ENCODE measurements at places on chromosomes 16 and 17. TPM values are rescaled to one million over a fixed set of nuclear protein-coding genes. Genes with fewer than 3 reads are reported as not detected.
A peak's percentile ranks its signal among the peaks of the same experiment; 100 is the strongest.

- DNase-seq, result no peak
Measured at GRCh38 chr16:66263168-66263972, 103.1 kb upstream of the CDH5 start.

GRCh38 chr17:39450051-39450450 lies 1.0 kb downstream of the MED1 start:
- peak; percentile 1 for DNase-seq

- DNase-seq, result no peak
Measured at GRCh38 chr17:39045948-39046679, 78.9 kb upstream of the FBXO47 start.

The ERBB2 gene
- polyA plus RNA-seq, result 175 TPM

DNA sequence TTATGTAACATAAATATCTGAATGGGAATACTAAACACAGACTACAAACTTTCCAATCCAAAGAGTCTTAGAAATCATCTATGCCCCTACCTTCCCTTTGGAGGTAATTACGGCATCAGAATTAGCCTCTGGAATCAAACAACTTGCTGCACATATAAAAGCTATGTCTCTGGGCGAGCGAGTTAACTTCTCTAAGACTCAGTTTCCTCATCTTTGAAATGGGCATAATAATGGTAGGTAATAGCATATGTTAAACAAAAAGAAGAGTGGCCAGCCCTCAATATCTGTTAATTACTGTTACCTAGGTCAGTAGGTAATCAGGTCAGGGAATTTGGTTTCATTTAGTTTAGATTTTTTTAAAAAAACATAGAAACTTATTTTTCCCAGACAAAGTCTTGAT lies 153.5 kb downstream of the TOX3 start:
- no peak for DNase-seq

The EVPLL gene
- not detected for polyA plus RNA-seq

DNA sequence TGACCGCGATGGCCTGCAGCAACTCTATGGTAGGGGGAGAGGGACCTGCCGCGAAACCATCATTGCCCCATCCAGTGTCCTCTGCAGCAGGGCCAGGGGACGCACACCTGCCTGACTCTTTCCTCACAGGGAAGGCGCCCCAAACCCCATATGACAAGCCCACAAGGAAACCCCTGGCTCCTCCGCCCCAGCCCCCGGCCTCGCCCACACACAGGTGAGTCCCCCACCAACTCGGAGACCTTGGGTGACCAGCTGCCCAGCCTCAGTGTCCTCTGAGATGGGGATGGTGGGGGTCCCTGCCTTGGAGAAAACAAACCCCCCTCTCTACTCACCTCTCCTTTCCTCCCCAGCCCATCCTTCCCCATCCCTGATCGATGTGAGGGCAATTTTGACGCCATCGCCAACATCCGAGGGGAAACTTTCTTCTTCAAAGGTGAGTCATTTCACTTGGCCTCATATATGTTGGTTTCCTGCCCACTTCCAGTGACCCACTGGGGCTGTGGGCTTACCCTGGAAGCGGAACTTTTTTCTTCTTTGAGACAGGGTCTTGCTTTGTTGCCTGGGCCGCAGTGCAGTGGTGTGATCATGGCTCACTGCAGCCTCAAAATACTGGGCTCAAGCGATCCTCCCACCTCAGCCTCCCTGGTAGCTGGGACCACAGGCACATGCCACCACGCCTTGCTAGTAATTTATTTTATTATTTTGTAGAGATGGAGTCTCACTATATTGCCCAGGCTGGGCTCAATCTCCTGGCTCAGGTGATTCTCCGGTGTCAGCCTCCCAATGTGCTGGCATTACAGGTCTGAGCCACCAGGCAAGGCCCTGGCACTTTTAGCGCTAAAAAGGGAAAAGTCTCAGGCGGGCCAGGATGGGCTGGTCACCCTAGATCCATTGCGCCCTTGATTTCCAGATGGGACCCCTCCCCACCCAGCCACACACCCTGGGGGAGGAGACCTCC lies 8.0 kb upstream of the IL32 start:
- DNase-seq, result no peak

DNA sequence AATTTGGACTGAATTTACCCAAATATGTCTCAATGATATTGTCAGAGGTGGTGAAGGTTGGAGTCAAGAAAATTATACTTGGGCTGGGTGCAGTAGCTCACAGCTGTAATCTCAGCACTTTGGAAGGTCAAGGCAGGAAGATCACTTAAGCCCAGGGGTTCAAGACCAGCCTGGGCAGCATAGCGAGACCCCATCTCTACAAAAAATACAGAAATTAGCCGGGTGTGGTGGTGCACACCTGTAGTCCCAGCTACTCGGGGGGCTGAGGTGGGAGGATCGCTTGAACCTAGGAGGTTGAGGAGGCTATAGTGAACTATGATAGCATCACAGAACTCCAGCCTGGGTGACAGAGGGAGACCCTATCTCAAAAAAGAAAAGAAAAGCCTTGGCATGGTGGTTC lies 40.9 kb downstream of the LAT start:
- DNase-seq, result no peak

- no peak for DNase-seq
Measured at GRCh38 chr16:50311891-50312501, 45.6 kb downstream of the ADCY7 start.

DNA sequence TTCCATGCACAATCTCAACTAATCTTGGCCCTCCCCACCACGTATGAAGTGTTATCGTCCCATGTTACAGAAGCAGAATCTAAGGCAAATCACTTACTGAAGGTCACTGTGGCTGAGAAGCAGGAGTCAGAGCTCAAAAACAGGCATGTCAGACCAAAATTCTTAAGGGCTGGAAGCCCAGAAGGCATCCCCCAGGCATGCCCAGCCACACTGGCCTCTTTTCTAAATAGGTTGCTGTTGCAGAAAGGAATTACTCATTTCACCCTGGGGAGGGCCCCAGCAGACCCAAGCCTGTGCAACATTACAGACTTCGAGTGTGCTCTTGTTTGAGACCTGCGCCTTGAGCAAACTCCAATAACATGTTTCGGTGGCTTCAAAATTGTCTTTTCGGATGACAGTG lies 194.1 kb downstream of the RBFOX1 start:
- no peak for DNase-seq

- DNase-seq, result no peak
Measured at GRCh38 chr16:8108991-8109509, 481.3 kb downstream of the TMEM114 start.

GRCh38 chr17:38464251-38464722 lies 36.0 kb downstream of the ARHGAP23 start:
- no peak for DNase-seq

- peak; percentile 44 for DNase-seq
Measured at GRCh38 chr17:39144416-39144840, 7.0 kb downstream of the PLXDC1 start.

- DNase-seq, result no peak
Measured at GRCh38 chr17:79938336-79939093, 97.2 kb downstream of the TBC1D16 start.

- DNase-seq, result no peak
Measured at GRCh38 chr16:49464093-49464492, 90.5 kb downstream of the C16orf78 start.

The WNT9B gene
- polyA plus RNA-seq, result not detected

- no peak for DNase-seq
Measured at GRCh38 chr17:35791681-35792350, 3.6 kb downstream of the MMP28 start.

- DNase-seq, result peak; percentile 71
Measured at GRCh38 chr16:56451753-56452689, 667 bp downstream of the OGFOD1 start.

DNA sequence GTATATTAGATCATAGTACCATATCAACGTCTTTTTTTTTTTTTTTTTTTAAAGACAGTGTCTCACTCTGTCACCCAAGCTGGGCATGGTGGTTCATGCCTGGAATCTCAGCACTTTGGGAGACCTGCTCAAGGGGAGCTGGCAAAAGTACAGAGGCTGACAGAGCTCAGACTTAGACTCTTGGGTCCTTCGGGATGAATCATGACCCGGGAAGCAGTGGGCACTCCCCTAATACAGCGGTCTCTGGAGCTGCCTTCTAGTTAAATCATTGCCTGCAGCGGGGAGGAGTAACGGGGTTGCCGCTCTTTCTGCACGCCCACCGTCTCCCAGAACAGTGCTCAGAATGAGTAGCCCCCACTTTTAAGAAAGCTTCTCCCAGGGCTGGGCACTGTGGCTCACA lies 174.4 kb downstream of the CPPED1 start:
- DNase-seq, result no peak

- DNase-seq, result no peak
Measured at GRCh38 chr17:32741381-32741780, 135.5 kb downstream of the MYO1D start.

DNA sequence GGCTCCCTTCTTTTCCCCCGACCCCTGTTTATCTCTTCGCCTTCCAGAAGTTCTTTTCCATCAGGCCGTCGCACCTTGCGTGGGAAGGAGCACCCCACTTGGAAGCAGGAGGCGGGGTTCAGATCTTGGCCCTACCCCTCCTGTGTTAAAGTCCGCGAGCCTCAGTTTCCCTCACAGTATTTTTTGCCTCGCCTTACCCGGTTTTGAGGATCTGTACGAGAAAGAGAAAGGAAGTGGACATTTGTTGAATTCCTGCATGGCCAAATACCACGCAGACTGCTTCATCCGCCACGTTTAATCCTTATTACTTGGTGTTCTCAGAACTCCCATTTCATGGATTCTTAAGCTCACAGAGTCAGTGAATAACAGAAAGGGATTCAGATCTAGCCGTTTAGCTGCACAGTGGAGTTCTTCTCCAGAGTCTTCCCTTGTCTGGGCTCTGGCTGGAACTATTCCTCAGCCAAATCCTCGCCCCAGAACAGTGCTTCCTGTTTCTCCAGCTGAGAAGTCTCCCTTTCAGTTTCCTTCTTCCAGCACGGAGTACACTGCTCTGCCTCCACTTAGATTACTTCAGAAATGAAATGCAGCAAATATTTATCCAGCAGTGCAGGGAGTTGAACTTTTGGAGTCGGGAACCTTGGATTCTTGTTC lies 590 bp downstream of the TMEM219 start:
- DNase-seq, result peak; percentile 73

GRCh38 chr17:17851103-17852002 lies 14.6 kb upstream of the SREBF1 start:
- peak; percentile 39 for DNase-seq

GRCh38 chr17:39283896-39284295 lies 58.2 kb upstream of the STAC2 start:
- no peak for DNase-seq

- DNase-seq, result peak; percentile 39
Measured at GRCh38 chr17:14302091-14302430, 1.2 kb downstream of the HS3ST3B1 start.

DNA sequence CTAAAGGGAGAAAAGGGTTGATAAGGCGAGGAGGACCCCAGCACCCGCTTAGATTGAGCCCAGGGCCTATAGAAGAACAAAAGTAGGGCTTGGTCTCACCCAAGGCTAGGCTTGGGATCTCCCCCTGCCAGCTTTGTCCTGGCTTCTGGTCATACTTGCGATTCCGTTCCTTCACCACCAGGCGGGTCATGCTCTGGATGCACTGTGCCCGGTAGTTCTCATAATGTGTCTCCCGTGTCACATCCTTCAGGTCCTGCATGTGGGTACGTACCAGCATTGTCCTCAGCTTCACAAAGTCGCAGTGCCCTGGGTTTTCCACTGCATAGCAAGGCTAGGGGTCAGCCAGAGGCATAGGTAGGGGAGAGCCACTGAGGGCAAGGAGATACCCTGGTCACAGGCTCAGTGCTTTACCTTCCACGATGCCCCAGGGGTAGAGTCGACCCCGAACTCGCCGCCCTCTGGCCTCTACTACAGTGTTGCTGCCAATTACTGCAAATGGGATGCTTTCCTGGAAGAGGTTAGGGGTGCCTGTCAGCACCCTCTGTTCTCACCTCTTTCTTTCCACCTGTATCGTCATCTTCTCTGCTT lies 6.5 kb upstream of the MTMR4 start:
- DNase-seq, result no peak

The PLCD3 gene
- polyA plus RNA-seq, result 13.7 TPM

- DNase-seq, result peak; percentile 91
Measured at GRCh38 chr16:53207810-53208752, 153.3 kb downstream of the CHD9 start.

The YPEL3 gene
- polyA plus RNA-seq, result 64.5 TPM

- no peak for DNase-seq
Measured at GRCh38 chr16:75202069-75202590, 4.8 kb downstream of the CTRB2 start.

- no peak for DNase-seq
Measured at GRCh38 chr17:34485999-34486398, 93.4 kb upstream of the TMEM132E start.

DNA sequence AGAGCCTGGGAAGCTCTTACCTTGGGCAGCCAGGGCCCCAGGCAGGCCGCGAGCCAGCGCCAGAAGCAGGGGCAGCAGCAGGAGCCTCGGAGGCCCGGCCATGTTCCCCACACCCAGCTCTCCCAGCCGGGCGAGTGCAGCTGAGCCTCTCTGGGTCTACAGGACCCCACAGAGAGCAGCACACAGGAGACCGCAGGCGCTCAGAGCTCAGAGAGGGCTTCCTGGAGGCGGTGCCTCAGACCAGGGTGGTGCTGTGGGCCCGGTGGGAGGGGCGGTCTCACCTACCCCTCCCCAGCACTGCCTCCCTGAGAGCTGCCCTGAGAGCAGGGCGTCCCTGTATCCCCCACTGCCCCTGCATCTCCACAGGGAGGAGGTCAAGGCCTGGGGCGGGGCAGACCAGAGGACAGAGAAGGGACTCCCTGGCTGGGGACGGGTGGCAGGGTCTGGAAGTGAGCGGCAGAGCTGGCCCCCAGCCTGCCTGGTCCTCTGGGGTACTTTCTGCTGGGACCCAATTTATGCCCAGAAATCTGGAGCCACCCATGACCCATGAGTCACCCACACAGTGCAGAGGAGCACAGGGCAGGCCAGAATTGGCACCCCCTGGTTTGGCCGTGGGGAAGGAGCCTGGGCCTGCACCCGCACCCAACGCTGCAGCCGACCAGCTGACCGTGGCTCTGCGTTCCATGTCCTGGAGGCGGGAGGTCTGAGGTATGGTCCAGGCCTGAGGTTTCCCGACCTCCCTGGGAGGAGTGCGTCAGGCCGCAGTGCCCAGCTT lies at the start of gene CD7:
Gene CD7, minus strand, starts transcription at position 215 of the 775 bp plus-strand sequence. Its CDS starts 113 bp downstream, at position 102.
- DNase-seq, result no peak

The MSLN gene
- polyA plus RNA-seq, result 62.0 TPM

GRCh38 chr16:82456683-82457082 lies 170.1 kb upstream of the CDH13 start:
- peak; percentile 63 for DNase-seq

The PLLP gene
- 117 TPM for polyA plus RNA-seq

DNA sequence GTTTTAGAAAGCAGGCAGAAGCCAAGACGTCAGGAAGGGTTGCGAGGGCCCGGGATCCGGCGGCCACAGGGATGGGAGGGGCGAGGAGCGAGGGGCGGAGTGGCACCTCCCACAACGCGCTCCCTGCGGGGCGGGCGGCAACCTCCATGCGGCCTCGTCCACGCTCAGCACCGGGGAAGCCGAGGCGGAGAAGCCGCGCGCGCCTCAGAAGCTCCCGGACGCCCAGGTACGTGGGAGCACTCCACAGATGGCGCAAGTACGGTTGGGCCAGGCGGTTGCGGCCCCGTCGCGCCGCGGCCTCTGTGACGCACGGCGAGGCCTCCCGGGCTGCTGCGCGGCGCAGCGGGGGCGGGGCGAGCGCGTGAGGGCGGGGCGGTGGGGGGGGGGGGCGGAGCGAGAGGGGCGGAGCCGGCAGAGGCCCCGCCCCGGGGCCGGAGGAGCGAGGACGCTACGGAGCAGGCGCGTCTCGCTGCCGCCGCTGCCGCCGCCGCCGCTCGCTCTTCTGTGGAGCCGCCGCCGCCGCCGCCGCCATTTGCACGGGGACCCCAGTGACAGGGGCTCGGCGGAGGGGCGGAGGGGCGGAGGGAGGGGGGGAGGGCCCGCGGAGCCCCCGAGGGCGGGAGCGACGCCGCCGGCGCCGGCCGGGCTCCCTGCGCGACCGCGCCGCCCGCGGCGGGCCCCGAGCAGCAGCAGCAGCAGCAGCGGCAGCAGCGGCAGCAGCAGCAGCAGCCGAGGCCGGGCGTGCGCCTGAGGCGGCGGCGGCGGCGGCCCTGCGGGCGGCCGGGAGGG lies at the start of gene TENT4B:
Gene TENT4B, plus strand, starts transcription at position 500 of the 789 bp plus-strand sequence. CDS start 316 bp downstream, outside the sequence.
- DNase-seq, result peak; percentile 95

The KRT20 gene
- polyA plus RNA-seq, result 31.7 TPM
